ENCODE measurements at places on chromosomes 13 and 19.

DNA sequence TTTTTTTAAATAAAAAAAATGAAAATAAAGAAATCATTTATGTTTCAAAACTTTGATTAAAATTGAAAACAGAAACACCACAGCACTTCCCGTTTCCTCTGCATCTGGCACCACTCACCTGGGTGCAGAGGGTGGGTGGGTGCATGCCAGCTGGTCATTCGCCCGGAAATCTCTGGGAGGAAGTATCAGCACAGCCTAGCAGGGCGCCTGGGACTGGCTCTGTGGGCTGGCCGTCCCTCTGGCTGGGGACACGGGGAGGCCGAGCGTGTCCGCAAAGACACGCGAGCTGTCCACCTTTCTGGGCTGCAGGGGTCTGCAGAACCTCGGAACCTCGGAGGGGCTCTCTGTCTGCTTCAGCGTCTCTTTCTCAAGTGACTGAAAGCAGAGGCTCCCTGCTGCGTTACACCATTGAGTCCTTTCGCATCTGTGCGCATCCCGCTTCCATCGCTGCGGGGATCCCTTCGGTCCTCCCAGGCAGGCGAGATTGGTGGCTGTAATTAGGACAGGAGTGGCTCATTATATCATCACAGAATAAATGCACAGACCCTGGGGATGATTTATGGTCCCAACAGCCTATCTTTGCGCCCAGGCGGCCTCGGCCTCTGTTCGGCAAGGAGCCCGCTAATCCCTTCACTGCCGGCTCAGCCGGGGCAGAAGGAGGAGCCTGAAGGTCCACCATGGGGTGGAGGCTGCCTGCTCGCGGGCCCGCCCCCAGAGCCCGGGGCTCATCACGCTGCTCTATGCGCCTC, 17.2 kb downstream of the CRTC1 start:
- no peak for DNase-seq

- DNase-seq = no peak
Measured at GRCh38 chr19:58361900-58362271, 665 bp downstream of the ZNF497 start.

- DNase-seq = no peak
Measured at GRCh38 chr13:112118451-112119064, 51.6 kb downstream of the SOX1 start.

- peak; percentile 25 for DNase-seq
Measured at GRCh38 chr13:36736119-36736726, 62.4 kb downstream of the SERTM1 start.

GRCh38 chr13:21997726-21998125, 326.9 kb downstream of the FGF9 start:
- no peak for DNase-seq

DNA sequence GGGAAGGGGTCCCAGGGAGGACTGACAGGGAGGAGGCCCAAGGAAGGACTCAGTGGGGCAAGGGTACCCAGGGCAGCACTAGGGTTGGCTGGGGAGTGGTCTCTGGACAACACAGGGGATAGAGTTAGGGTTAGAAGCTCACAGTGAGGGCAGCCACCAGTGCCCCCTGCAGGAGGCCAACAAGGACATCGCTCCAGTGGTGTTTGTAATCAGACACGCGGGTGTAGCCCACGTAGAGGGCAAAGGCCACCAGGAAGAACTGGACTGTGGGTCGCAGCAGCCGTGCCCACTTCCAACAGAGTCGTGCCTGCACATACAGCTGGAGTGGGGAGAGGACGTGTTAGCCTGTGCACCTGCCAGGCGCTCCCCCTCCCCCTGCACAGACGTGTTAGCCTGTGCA, 9.2 kb downstream of the PLPP2 start:
- DNase-seq = no peak

DNA sequence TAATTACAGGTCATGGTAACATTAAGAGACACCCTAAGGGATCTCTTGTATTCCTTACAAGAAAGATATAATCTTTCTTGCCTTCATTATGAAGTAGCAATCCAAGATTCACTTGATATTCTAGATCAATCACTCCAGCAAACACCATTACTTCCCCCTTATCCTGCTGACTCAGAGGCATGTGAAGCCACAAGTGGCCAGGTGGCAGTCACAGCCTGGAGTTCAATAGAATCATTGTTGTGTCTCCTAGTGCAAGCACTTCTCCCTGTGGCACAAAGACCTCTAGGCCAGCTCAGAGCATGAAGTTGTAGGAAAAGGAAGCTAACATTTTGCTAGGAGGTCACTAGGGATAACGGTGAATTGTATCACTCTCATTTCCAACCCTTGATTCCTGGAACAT, 864.3 kb upstream of the ATXN8OS start:
- peak; percentile 12 for DNase-seq

- DNase-seq = no peak
Measured at GRCh38 chr13:23671377-23671776, 101.2 kb downstream of the TNFRSF19 start.

DNA sequence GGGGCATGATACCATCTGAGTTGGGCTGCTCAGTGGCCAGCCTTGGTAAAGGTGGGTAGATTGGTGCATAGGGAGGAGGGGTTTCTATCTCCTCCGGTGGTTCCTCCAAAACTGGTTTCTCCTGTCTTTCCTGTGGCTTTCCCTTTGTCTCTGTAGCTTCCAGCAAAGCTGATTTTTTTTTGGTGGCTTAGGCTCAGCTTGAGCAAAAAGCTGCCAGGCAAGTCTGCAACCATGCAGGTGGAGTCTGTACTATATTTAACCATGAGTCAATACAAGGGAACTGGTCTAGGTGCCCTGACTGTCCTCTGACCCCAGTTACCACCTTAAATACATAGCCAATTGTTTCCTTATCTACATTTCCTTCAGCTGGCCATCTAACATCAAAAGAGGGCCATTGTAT, 64.0 kb upstream of the ZNF681 start:
- DNase-seq = no peak

- no peak for DNase-seq
Measured at GRCh38 chr19:13831537-13832467, 36.6 kb downstream of the ZSWIM4 start.

- no peak for DNase-seq
Measured at GRCh38 chr13:91126806-91127205, 220.7 kb upstream of the MIR17HG start.

DNA sequence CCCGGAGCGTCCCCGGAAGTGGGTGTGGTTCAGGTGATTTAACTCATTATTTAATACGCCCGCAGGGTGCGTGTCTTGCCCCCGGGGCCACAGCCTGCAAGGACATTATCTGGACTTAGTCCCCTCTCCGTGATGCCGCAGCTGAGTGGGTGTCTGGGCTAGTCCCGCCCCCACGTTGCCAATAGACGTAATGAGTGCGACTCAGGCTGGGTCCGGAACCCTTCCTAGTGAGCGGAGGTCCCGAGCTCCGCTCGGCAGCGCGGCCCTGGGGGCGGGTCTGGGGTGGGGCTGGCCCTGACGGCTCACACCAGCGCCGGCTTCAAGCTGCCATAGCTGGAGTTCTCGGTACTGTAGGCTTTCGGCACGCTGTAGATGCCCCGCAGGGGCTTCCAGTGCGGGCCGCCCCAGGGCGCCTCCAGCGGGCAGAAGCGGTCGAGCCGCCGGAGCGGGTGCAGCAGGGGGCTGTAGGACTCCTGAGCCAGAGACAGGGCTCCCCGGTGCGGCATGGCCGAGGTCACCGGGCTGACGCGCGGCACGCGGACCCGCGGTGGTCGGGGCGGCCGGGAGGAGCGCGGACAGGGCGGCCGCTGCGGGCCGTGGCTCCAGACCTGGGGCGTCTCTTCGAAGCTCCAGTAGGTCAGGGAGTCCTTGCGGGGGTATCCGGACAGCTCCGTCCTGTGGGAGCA, 918 bp upstream of the LHB start:
- DNase-seq = peak; percentile 41

- DNase-seq = no peak
Measured at GRCh38 chr13:32984857-32985626, 31.2 kb upstream of the KL start.

GRCh38 chr19:55005684-55006488, 32.2 kb downstream of the GP6 start:
- DNase-seq = peak; percentile 11
